ENCODE measurements at places on chromosomes 5 and 9. TPM values are rescaled to one million over a fixed set of nuclear protein-coding genes. Genes with fewer than 3 reads are reported as not detected.

Gene GPR21
- not detected for total RNA-seq

Gene ST8SIA4
- 22.5 TPM for total RNA-seq

Gene ROR2
- 4.5 TPM for total RNA-seq

Gene EEIG1
- total RNA-seq = 12.9 TPM

Gene SH3TC2
- 0.24 TPM for total RNA-seq
